ENCODE measurements at places on chromosomes 13 and 19. TPM values are rescaled to one million over a fixed set of nuclear protein-coding genes. Genes with fewer than 3 reads are reported as not detected.

Gene PNMA8A
- 27.4 TPM for total RNA-seq

Gene ZNF324
- 7.1 TPM for total RNA-seq

Gene ZNRF4
- not detected for total RNA-seq

Gene NLRP7
- not detected for total RNA-seq

Gene RETN
- not detected for total RNA-seq

Gene IZUMO1
- total RNA-seq, result 0.47 TPM

GRCh38 chr13:112675366-112675756, 14.5 kb upstream of the ATP11A start:
- DNase-seq, result no peak

GRCh38 chr13:108924134-108924533, 294.7 kb downstream of the MYO16 start:
- DNase-seq, result no peak

DNA sequence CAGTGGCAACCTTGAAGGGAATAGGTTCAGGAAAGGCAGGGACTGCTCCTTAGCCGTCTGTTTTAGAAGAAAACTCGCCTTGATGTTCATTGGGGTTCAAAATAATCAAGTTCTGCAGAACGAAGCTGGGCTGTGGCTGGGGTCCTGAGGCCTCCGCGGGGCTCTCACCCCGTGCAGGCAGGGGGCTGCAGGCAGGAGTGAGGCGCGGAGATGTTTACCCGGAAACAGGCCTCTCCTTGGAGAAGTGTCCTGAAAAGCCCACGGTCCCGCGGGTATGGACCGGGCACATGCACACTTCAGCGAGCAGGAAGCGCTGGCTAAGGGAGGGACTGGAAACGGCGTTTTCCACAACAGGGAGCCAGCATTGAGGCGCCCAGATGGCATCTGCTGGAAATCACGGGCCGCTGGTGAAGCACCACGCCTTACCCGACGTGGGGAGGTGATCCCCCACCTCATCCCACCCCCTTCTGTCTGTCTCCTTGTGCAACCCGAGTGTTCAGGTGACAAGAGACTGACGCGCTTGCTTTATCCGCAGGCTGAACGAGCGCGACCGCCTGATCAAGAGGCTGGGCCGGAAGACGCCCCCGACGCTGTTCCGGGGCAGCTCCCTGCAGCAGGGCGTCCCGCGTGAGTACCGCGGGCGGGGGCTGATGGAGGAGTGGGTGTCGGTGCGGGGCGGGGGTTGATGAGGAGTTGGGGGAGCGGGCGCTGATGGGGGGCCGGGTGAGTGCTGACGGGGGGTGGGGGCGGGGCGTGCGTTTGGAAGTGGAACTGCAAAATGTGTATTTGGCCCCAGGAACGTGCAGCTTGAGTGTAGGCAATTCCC, 39.6 kb downstream of the SHISA2 start:
- peak; percentile 72 for DNase-seq

GRCh38 chr13:32887617-32888016, 128.6 kb upstream of the KL start:
- no peak for DNase-seq

DNA sequence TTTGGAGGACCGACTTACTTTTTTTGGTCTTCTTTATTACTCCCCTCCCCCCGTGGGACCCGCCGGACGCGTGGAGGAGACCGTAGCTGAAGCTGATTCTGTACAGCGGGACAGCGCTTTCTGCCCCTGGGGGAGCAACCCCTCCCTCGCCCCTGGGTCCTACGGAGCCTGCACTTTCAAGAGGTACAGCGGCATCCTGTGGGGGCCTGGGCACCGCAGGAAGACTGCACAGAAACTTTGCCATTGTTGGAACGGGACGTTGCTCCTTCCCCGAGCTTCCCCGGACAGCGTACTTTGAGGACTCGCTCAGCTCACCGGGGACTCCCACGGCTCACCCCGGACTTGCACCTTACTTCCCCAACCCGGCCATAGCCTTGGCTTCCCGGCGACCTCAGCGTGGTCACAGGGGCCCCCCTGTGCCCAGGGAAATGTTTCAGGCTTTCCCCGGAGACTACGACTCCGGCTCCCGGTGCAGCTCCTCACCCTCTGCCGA, 409 bp downstream of the FOSB start:
- DNase-seq, result peak; percentile 59

GRCh38 chr13:111898956-111899713, 167.8 kb upstream of the SOX1 start:
- DNase-seq, result no peak

DNA sequence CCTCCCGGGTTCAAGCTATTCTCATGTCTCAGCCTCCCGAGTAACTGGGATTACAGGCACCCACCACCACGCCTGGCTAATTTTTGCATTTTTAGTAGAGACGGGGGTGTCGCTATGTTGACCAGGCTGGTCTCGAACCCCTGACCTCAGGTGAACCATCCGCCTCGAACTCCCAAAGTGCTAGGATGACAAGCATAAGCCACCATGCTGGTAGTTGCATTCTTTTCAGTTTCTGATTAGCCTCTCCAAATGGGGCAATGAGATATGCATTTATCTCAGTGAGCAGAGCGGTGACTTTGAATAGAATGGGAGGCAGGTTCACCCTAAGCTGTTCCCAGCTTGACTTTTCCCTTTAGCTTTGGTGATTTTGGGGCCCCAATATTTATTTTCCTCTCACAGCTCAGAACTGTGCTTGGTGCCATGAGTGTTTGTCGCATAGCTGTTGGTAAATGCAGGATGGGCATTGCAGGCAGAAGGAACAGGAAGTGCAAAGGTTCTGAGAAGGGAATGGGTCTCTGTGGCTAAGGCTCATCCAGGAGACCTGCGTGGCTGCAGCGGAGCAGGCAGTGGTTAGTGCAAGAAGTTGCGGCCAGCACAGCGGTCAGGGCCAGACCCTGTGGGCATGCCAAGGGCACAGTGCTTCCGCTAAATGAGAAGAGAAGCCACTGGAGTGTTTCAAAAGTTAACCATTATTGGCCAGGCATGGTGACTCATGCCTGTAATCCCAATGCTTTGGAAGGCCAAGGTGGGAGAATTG, 20.7 kb downstream of the LYPD3 start:
- no peak for DNase-seq

- DNase-seq, result no peak
These were observed 36.8 kb downstream of the LCP1 start for GRCh38 chr13:46145135-46145534.

DNA sequence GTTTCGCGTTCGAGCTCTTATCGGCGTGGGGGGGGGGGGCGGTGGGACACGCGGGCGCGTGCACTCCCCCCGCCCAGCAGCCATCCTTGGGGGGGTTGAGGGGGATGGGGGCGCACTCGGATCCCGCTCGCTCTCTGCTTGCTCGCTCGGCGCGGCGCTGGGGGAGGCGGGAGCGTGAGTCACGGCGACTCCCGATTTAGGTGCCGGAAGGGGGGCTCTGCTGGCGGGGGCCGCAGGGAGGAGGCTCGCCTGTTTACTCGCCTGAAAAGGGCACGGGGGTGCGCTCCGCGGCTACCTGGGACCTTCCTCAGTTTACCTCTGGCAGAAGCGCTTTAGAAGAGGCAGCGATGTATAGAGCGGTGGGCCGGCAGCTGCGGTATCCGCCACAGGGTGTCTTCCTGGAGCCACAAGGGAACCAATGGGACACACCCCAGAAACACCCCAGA, 1.1 kb upstream of the PDE4A start:
- DNase-seq, result no peak

Gene CPAMD8
- 11.8 TPM for total RNA-seq

DNA sequence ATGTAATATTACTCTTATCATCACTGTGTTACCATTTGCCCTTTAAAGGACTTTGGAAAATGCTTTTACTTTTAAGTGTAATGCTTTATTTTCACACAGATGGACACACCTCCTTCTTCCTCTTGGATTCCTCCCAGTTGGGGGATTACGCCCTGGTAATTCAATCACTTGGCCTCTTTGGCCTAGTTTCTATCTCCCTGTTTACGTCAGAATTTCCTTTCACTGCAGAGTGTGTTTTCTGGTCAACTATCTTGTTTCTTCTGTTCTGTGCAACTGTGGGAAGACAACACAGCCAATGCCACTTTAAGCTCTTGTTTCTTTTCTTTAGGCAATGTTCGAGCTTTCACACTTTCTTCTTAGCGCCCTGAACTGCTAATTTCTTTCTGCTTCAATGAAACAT, 257.3 kb upstream of the MAB21L1 start:
- no peak for DNase-seq

GRCh38 chr13:93411186-93411680, 184.6 kb downstream of the GPC6 start:
- no peak for DNase-seq

- no peak for DNase-seq
These were observed 1971.4 kb downstream of the OLFM4 start for GRCh38 chr13:55000043-55000442.

Gene ZNF85
- 1.3 TPM for total RNA-seq

All from right cardiac atrium (tissue), 5 donors.